ENCODE measurements at places on chromosomes 1 and 21. TPM values are rescaled to one million over a fixed set of nuclear protein-coding genes. Genes with fewer than 3 reads are reported as not detected.

- no peak for DNase-seq
- no peak overlapping the region for H3K27ac ChIP-seq
- H3K4me1 ChIP-seq = peaks cover 32% of the 10 kb centered on the region
- no peak overlapping the region for H3K4me3 ChIP-seq
Measured at GRCh38 chr1:44012941-44013609, 18.2 kb downstream of the SLC6A9 start.

DNA sequence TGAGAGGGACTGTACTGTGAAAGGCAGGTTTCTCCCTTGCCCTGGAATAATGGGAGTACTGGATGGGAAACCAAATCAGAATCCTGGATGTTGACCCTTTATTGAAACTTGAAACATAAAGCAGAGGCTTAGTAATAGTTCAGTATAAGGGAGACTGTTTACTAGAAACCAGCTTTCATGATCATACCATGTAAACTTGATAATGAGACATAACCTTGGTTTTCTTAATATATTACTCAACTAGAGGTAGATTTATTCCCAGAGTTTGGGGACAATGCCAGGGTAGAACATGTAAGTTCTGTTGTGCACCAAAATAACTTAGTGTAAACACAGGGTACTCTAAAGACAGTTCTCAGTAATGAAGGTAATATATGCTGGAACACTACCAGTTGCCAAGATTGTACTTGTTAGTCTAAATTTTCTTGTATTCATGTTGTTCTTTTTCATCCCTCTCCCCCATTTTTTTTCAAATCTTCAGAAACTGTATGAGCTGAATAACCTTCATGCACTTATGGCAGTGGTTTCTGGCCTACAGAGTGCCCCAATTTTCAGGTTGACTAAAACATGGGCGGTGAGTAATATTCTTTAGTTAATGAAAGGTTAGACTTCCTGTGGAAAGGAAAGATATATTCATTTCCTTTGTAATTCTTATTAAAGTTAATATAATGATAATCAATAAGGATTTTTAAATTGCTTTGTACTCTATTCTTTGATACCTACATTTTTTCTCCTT, 49.6 kb downstream of the ANGPTL1 start:
- H3K27ac ChIP-seq = no peak overlapping the region
- no peaks in the 10 kb centered on the region for H3K4me1 ChIP-seq
- H3K4me3 ChIP-seq = no peak overlapping the region
- DNase-seq = no peak

RBM34 gene
- total RNA-seq = 31.7 TPM

TDRD10 gene
- total RNA-seq = 1.9 TPM

CFHR2 gene
- not detected for total RNA-seq

THEM5 gene
- total RNA-seq = not detected

DCST1 gene
- 0.20 TPM for total RNA-seq

NTMT2 gene
- total RNA-seq = not detected

CHRNB2 gene
- 0.21 TPM for total RNA-seq

All from lung (tissue), 17 donors.